ENCODE measurements at places on chromosomes 1 and 21.

DNA sequence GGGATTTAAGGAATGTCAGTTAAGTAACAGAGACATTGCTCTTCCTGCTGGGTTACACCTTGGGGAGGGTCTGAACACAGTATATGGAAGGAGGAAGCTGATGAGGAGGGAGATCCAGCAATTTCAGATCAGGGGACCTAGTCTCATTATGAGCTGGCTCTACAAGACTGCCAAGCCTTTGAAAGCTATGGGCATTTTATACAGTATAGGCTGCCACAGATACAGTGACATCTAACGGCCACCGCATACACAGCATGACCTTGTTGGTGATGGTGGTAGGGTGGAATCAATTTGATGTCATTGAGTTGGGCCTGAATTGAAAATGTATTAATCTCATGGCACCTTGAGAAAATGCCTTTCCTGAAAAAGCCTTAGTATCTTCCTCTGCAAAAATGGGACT is 22.6 kb upstream of the ZP4 start:
- no peak for DNase-seq

DNA sequence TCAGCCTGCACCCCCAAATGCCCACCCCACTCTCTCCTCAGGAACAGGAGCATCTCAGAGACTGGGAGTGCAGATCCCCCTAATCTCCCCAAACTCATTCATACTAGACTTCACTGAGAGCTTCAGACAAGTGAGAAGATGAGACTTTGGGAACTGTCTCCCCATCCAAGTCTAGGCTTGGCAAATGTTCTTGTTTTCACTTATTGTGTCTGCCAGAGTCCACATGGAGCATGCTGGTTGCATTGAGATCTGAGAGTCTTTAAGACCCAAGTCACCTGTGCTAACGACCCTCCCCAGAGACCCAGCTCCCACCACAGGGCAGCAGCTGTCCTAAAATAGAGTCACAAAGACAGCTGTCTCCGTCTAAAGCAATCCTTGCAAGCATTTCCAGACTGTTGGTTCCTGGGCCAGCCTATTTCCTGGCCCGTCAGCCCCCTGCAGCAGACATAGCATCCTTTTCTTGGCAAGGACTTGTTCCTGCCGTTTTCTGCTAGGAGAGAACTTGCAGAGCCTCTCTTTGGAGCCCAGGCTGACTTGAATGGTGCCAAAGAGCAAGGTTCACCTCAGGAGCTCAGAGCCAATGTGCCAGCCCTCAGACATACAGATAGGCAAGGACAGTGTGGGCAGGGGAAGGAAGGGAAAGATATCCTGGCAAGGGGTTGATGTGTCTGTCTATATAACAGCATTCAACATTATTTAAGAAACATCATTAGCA is 1.9 kb upstream of the CNTN2 start:
- no peak for DNase-seq

DNA sequence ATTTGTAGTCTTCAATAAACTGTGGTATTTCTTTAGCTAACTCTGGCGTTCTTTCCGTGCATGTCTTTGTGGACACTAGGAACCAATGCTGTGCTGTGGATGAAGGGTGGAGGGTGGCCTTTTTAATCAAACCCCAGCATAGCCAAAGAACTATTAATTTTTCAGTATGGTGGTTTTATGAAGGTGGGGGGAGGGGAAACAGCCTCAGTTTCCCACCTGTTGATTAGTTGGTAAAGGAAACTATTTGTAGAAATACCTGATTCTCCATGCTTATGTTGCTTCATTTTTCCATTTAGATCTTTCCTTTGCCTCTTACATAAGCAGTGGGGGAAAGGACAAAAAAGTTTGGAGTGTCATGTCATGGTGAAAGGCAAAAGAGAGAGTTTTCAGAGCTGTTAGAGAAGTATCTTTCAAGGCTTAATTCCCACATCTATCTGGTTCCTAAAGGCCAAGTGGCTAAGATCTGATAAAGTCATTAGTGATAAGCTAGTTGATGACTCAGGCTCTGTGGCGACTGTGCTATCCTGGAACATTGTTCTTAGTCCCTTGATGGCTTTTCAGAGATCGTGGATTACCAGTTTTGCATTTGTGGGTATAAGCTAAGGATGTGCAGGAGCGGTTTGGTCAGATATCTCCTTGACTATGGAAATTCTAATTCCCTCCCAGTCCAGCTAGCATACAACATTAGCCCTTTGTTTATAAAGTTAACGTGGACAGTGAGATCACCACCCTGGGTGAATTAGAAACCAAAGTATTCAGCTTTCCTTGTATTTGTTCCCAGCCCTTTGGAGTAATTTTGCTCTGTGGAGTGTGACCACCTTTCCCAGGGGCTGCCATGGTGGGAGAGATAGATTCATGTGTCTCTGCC is 8.7 kb upstream of the HAX1 start:
- DNase-seq: no peak

- no peak for DNase-seq
These were observed 94.9 kb upstream of the IGSF21 start for GRCh38 chr1:18012686-18013085.

DNA sequence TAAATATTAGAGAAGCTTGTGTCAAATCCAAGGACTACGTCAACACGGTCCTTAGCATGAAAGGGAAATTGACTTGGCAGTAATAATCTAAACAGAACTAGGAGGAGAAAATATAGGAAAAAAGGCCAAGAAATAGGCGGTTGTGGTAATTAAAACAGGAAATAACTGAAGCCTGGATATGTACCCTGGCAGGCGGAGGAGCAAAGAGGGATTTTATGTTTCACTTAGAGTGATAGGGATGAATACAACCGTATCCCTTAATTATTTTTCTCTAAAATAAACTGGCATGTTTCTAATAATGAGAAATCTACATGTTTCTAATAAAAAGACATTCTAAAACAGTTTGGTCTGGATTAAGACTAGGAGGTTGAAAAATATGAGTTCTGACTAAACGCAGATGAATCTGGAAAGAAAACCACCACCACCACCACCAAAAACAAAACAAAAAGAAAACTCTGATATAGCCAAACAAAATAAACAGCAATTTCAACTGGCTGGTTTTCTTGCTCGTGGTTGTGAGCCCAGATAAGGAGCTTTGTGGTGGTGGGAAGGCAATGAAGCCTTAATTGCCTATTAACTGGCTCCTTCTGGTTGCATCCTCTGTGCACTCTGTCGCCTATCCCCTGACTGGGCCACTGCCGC is 334.2 kb upstream of the SNX7 start:
- no peak for DNase-seq

- DNase-seq: no peak
These were observed 54.1 kb upstream of the ATP1A1 start for GRCh38 chr1:116318897-116319296.

GRCh38 chr1:74468982-74469603 is 43.3 kb downstream of the LRRC53 start:
- no peak for DNase-seq

DNA sequence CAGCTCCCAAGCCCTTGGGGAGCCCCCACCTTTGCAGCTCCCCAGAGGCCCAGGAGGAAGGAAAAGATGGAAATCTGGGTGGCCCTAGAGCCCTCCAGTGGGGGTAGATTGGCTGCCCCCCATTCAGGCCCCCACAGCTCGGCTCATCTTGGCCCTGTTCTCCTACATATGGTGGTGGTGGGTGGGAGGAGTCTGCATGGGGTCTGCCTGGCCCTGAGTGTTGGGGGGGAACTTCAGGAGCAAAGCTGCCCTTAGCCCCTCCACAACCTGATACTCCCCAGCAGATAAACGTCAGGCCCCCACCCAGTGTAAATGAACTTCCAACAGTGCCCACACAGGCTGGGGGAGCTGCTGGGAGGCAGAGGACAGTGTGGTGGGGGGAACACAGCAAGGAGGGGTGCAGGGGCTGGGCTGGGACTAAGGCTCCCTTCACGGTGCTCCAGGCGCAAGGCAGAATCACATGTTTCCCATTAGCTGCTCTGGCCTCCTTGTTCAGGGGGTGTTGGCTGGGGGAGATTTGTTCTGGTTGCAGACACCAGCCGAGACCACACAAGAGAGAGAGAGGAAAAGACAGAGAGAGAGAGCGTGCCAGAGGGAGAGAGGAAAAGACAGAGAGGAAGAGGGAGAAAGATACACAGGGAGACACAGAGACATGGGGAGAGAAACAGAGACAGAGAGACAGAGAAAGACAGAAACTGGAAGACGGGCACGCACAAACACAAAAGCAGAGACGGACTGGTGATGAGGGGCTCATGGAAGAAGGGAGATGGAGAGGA is 42.6 kb downstream of the AHDC1 start:
- no peak for DNase-seq

DNA sequence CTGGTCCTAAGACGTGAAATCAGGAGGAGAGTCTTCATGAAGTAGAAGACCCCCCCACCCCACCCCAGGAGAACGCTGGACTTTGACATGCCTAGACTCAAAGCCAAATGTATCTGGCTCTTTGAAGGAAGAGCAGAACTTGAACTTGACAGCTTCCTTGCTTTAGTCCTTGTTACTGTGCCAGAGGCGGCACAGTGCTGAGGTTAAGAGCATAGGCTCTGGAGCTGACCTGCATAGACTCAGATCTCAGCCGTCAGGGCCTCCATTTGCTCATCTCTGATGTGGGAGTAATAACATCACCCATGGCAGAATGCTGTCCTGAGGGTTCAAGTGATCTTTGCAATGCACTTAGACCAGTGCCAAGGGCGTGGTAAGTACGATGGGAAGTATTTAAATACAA is 39.0 kb downstream of the COL6A1 start:
- DNase-seq: no peak

GRCh38 chr1:118254491-118255425 is 69.7 kb upstream of the SPAG17 start:
- DNase-seq: no peak

- DNase-seq: no peak
These were observed 33.7 kb upstream of the VASH2 start for GRCh38 chr1:212916481-212917133.

- DNase-seq: peak; percentile 15
These were observed 22.7 kb downstream of the UTP25 start for GRCh38 chr1:209850342-209850979.

GRCh38 chr1:19625291-19625937 is 18.7 kb upstream of the NBL1 start:
- DNase-seq: no peak

- DNase-seq: no peak
These were observed 52.5 kb upstream of the TINAGL1 start for GRCh38 chr1:31523769-31524168.

GRCh38 chr1:8016895-8017241 is 9.2 kb downstream of the ERRFI1 start:
- DNase-seq: no peak

DNA sequence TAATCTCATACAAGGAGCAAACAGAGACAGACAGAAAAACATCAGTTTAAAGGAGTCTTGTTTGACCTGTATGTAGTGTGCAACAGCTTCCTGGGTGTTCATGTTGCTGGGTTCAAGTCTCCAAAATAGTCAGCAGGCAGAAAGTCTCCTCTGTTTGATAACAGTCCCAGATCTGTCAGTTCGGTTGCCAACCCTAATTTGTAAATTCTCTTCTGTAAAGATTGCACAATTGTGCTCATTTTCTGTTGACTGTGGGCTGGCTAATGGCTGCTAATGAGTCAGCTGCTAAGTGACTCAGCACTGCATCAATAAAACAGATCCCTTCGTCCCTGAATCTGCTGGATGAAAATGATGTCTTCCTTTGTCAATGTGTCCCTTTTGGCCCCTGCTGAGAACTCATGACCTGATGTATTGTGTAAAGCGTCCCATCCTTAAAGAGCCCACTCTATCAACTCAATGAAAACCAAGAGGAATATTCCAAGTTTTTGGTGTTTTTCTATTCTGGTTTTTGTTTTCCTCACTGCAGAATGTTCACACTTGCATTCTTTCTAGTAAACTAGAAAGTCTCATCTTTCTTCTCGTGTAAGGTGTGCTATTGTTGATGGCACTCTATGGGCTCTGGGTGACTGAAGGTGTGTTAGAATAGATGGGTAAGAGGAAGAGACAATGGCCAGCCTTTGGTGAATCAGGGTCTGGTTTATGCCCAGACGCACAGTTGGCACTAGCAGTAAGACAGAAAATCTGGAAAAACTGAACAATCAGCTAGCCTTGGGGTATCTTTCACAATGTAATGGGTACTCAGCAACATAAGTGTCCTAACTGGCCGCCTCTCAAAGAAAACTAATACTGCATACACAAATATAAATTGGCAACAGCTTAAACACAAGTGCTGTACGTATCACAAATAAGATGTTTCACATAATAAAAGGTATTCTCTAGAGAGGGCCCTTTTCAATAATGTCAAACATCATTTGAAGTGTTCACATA is 75.1 kb upstream of the SIPA1L2 start:
- no peak for DNase-seq

- no peak for DNase-seq
These were observed 114.6 kb upstream of the NEK7 start for GRCh38 chr1:198042168-198042567.

DNA sequence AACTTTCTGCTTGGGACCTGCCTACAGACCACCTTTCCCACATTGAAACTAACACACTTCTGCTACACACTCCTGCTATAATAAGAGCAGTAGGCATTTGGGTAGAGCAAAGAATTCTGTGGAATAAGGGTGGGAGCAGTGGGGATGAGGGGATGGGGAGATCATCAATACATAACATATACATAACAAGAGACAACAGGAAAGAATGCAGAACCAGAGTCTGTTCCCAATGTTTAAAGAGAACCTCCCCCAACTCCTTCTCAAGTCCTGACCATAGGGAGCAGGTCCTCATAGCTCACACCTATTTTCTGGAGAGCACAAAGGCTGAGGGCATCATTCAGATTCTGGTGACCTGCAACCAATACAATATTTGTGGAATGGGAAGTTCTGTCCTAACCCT is 121.6 kb upstream of the BARHL2 start:
- no peak for DNase-seq

DNA sequence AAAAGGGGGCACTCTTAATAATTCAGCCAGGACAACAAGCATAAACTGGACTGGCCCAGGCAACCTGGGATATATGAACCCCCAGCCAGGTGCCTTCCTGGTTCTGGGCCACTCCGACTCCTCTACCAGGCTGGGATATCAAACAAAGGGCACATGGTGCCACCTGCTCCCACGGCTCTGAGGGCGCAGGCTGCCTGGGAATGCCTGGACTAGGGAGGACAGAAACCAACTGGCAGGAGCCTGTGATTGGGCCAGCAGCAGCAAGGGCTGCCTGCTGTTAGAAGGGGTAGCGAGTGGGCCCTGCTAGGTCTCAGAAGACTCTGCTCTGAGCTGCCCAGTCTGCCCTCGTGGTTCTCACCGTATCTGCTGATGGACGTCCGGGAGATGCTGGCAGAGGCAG is 123.2 kb upstream of the CD34 start:
- no peak for DNase-seq

GRCh38 chr1:48035371-48036141 is 38.4 kb upstream of the TRABD2B start:
- no peak for DNase-seq

DNA sequence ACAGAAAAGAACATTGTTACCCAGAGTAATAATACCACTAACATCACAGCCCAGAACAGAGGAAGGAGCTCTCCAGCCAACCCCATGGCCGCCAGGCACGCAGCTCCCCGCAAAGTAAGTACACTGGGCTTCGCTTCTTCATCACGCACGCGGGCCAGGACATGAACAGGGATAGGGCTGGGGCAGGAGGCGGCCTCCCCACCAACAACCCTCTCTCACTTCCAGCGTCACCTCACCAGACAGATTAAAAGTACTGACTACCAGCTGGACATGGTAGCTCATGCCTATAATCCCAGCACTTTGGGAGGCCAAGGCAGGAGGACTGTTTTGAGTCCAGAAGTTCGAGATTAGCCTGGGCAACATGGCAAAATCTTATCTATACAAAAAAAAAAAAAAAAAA is 78.3 kb downstream of the NPHP4 start:
- DNase-seq: no peak

GRCh38 chr1:155324717-155325602 is 4.3 kb downstream of the RUSC1 start:
- peak; percentile 11 for DNase-seq

- peak; percentile 37 for DNase-seq
These were observed 57.5 kb downstream of the KIAA0319L start for GRCh38 chr1:35499652-35500176.

Data from CD4-positive, alpha-beta T cell treated with Interleukin-6 for 4 hours (primary cell).